ENCODE measurements at places on chromosomes 4 and X.

GRCh38 chr4:162364651-162365050 lies 200.9 kb upstream of the FSTL5 start:
- DNase-seq: no peak

DNA sequence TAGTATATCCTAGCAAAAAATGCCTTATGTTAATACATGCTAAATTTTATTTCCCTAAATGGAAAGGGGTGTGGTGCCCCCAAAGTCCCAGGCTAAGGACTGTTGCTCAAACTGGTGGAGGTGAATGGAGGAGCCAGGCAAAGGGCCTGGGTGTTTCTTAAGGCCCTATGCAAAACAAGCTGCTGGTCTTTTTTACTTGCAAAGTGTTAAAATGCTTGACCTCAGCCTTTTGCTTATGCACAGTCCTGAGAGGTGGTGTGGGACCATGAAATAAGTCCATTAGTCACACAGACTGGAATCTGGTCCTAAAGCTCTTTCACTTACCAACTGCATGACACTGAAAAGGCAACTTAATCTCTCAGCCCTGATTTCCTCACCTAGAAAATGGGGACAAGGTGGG lies 223.5 kb upstream of the MBNL3 start:
- no peak for DNase-seq

- no peak for DNase-seq
Observed at GRCh38 chr4:123517971-123518370, 121.4 kb downstream of the SPRY1 start.

GRCh38 chrX:22634083-22634482 lies 361.4 kb downstream of the CBLL2 start:
- no peak for DNase-seq

DNA sequence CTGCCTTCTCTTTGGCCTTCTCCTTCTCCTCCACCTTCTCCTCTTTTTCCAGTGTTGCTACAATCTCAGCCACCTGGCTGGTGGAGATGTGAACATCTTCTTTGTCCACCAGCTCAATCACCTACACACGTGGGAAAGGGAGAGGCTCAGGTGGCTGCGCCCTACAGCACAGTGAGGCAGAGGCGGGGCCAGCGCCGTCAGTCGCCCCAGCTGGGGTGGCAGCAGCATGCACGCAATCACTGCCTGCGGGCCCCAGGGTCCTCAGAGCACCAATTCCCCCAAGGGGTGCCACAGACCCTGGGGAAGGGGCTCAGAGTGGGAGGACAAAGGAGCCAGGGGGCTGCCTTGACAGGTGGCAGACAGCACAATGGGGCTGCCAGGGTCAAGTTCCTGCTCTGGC lies 21.4 kb downstream of the FGFR3 start:
- DNase-seq: no peak

- no peak for DNase-seq
Observed at GRCh38 chr4:123891881-123892280, 495.3 kb downstream of the SPRY1 start.

GRCh38 chrX:96474029-96474740 lies 210.5 kb upstream of the DIAPH2 start:
- DNase-seq: no peak

GRCh38 chrX:39592776-39593175 lies 505.0 kb downstream of the BCOR start:
- no peak for DNase-seq

GRCh38 chr4:96509039-96509741 lies 669.3 kb downstream of the PDHA2 start:
- DNase-seq: no peak

GRCh38 chrX:18927558-18927957 lies 56.4 kb downstream of the PHKA2 start:
- no peak for DNase-seq

DNA sequence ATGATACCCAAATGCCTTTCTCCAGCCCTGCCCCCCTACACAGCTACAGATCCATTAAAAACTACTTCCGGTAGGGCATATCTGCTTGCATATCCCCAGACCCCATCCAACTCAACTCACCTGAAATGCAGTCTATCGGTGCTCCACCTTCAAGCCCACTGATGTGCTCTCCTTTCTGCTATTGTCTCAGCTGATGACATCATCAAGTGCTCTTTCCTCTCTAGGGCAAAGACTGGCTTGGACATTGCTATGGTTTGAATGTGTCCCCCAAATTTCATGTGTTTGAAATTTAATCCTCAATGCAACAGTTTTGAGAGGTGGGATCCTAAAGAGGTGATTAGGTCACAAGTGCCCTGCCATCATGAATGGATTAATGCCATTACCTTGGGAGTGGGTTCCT lies 212.4 kb downstream of the RELL1 start:
- no peak for DNase-seq

- no peak for DNase-seq
Observed at GRCh38 chr4:96164814-96165351, 325.0 kb downstream of the PDHA2 start.

- no peak for DNase-seq
Observed at GRCh38 chr4:125663896-125664767, 349.4 kb downstream of the FAT4 start.

- DNase-seq: no peak
Observed at GRCh38 chr4:147485167-147485566, 4.3 kb downstream of the EDNRA start.

- no peak for DNase-seq
Observed at GRCh38 chr4:126766241-126766640, 866.5 kb upstream of the INTU start.

DNA sequence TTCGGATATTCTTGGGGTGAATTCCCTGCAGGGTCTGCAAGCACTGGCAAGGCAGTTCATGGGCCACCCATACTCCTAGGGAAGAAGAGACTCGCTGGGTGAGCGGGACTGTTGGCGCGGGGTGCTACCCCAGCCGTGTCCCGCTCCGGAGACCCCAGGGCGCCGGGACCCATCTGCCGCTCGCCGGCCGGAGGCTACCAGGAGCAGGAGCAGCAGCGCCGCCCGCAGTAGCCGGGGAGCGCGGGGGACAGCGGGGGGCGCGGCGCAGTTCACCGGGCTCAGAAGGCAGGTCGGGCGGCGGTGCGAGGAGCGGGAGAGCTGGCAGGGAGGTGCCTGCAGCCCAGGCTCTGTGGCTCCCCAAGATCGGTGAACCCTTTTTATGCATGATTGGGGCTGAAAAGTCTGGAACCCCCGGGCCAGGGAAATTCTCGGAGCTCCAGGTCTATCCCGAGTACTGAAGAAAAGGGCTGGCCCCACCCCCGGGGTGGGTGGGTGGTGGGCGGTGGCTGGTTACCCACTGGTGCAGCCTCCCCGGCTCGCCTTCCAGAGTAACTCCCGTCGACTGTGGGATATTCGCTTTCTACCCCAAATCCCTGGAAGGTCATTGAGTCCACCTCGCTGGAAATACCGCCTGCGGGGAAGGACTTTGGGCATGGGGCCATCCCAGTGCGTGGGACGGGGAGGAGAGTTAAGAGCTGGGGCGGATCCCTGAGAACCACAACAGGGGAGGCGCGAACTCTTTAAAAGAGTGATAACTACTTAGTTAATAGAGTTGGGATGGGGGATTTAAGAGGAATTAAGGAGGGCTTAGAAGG lies 37.6 kb downstream of the PF4 start:
- no peak for DNase-seq

DNA sequence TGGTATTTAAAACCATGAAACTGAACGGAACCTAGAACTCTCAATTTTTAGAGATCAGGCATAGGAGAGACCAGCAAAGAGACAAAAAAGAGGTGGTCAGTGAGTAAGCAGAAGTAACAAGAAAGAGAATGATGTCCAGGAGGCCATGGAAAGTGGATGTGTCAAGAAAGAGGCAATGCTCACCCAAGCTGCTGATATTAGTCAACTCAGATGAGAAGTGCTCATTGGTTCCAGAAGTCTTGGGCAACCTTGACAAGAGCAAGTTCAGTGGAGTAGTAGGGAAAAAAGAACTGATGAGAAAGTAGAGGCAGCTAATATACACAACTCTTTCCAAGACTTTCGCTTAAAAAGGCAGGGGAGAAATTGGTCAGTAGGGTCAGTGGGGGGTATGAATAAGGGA lies 23.0 kb upstream of the CCDC149 start:
- no peak for DNase-seq

DNA sequence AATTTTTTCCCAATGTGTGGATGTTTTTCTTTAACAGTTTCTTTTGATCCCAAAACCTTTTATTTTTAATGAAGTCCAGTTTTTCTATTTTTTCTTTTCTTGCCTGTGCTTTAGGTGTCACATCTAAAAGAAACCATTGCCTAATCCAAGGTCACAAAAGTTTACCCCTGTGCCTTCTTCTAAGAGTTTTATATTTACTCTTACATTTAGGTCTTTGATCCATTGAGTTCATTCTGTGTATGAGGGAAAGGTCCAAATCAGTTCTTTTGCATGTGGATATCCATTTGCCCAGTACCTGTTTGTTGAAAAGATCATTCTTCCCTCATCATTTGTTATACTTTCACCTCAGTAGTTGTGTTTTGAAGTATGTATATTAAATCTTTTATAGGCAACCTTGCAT lies 13.0 kb downstream of the LRP2BP start:
- no peak for DNase-seq

DNA sequence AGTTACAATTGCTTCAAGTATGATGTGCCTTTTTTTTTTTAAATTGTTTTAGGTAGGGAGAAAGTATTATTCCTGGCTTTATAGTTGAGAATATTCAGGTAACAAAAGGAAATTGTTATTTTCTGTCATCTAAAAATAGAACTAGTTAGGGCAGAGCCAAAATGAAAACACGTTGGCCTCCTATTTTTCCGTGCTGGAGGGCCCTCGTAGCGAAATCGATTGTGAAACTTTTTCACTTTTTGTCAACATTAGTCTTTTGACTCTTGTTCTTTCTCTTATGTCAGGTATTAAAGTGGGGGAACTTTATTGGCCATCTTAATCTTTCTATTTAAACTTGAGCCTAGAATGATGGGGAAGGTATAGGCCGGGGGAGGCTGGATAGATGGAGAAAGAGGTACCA lies 104.9 kb downstream of the ARHGAP10 start:
- no peak for DNase-seq

- no peak for DNase-seq
Observed at GRCh38 chr4:64559571-64559970, 150.3 kb upstream of the TECRL start.

- DNase-seq: no peak
Observed at GRCh38 chr4:152535360-152535902, 461 bp downstream of the FBXW7 start.

Measured in hypothalamus (tissue), 51 donors.